Stimulated activated CD8-positive, alpha-beta memory T cell treated with anti-CD3 and anti-CD28 coated beads, Interleukin-2, amount 100 ng/mL, for 1 hour (primary cell): ENCODE measurements at places on chromosomes 4 and X.

GRCh38 chr4:76373919-76374552, 46.9 kb downstream of the CCDC158 start:
- DNase-seq, result no peak

DNA sequence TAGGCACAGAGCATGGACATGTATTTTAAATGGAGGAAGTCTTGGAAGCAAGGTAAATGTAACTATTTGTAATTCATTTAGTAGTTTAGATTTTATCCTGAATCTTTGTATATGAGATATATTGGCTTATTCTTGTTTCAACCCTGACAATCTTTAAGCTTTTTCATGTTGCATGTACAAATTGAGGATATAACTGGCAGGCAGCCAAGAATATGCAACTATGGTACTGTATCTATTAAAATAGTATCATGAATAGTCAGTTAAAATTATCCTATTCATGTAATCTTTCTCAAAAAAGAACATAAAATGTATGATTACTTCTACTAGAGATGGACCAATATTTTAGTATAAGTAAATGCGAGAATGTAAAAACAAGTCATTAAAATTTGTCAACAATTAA, 1141.5 kb downstream of the PCDH18 start:
- DNase-seq, result no peak

DNA sequence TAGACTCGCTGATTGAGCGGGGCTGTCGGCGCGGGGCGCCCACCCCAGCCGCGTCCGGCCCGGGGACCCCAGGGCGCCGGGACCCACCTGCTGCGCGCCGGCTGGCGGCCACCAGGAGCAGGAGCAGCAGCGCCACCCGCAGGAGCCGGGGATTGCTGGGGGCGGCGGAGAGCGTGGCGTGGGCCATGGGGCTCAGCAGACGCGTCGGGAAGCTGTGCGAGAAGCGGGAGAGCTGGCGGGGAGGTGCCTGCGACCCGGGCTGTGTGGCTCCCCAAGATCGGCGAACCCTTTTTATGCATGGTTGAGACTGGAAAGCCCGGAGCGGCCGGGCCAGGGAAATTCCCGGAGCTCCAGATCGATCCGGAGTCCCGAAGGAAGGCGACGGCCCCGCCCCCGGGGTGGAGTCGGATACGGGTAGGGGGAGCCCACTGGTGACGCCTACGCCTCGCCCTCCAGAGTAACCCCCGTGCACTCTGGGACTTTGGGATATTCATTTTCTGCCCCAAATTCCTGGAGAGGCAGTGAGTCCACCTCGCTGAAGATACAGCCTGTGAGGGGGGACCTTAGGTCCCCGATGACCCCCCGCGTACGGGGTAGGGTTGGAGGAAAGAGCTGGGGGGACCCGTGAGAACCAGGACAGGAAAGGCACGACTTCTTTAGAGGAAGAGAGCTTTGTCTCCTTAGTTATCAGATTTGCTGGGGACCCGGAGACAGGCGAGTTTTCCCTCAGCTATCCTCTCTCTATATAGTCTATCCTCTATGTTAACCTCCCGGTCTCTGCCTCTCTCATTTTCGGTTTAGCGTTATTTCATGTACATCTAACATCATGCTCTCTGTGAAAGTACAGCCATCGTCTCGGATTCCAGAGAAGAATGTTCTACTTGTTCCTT, at the start of gene CXCL3:
Gene CXCL3 (minus strand): TSS at position 265 of the 890 bp plus-strand sequence. CDS start 78 bp downstream, at position 187.
- no peak for DNase-seq

DNA sequence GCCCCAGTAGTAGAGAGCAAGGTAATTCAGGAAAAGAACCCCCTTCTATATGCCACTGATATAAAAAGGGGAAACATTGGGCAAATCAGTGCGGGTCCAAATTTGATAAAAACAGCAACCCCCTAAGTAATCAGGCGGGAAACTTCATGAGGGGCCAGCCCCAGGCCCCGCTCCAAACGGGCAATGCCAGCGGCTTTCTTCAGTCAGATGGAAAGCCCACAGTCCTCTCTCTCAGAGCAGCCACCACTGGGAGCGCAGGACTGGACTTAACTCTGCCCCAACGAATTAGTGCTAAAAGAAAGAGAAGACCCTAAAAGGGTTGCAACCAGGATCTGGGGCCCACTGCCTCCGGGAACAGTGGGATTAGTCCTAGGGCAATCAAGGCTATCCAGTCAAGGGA, 9.9 kb downstream of the MAGEA11 start:
- no peak for DNase-seq

- no peak for DNase-seq
These were observed 12.2 kb upstream of the RBPJ start for GRCh38 chr4:26308568-26308967.
